Endothelial cell (in vitro differentiated cells): ENCODE measurements at places on chromosomes 5 and 9. TPM values are rescaled to one million over a fixed set of nuclear protein-coding genes. Genes with fewer than 3 reads are reported as not detected.

Gene NTNG2
- total RNA-seq = 0.38 TPM

DNA sequence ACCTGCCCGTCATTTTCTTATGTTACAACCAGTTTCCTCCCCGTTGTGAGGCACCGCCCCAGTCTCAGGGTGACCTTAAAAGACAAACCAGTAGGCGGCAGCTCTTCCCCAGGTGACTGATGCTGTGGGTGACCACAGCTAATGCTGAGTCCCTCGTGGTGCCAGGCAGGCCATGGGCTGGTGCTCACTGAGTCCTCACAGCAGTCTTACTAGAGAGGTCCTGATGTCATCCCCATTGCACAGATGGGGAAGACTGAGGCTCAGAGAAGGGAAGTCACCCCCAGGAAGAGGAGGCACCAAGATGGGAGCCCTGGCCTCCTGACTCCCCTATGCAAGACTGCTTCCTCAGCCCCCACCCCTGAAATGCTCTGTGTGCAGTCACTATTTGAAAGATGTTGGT lies 978 bp downstream of the CFAP157 start:
- DNase-seq = no peak

DNA sequence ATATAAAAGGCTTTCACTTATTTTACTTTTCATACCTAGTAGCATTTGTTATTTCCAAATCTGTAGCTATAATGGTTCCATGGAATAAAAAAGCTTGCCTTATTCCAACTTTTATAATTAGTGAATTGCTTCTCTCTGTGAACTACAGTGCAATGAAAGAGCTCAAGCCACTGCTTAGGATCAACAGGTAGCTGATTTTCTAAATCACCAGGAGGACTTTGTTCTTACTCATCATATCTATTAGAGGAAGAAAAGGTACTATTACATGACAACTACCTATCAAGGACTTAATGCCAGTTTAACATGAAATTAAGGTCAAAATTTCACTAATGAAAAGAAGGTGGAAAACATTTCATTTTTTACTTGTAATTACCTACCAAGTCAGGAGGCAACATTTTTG lies 414.6 kb downstream of the BNC2 start:
- DNase-seq = no peak

Gene TSSK1B
- not detected for total RNA-seq

GRCh38 chr9:131096269-131097125 lies at the start of gene AIF1L:
AIF1L (plus strand) TSS chr9:131096531; CDS start chr9:131096630, 99 bp downstream.
- peak; percentile 65 for DNase-seq

Gene FAM153A
- total RNA-seq = not detected

Gene PHF24
- total RNA-seq = 0.13 TPM

Gene FOXD1
- 0.33 TPM for total RNA-seq

DNA sequence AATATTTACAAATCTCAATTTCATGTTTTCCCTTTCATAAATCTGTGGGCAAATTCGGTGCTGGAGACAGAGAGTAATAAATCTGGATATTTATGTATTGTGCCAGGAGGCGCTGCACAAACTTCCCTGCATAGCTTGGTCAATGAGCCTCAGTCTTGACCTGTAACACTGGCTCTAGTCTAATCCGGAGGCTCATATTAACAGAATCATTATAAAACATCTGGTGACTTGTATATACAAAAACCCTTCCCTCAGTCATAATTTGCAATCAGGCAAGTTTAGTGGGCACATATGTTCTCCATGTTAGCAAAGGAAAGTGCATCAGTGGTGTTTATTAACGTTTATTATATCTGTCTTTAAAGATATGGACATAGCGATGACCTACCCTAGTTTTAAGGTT lies 104.0 kb upstream of the BNC2 start:
- no peak for DNase-seq

DNA sequence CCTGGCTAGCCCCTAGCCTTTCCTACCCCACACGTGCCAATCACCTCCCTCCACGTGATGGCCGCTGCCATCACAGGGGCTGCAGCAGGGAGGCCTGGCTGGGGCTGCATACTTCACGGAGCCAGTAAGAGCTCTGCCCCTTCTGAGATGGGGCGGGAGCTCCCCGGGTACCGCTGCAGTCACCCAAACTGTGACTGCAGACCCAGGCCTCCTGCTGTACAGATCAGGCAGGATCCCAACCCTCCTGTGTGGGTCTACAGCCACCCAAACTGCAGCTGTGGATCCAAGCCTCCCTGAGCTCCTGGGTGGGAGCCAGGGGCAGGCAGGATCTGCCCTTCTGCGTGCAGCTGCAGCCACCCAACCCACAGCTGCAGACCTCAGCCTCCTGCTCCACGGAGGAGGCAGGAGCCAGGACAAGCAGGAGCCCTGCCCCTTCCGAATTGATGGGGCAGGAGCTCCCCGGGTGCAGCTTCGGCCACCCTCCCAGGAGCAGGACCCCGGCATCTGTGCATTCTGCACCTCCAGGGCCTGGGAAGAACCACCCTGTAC lies 3.2 kb upstream of the BTNL9 start:
- no peak for DNase-seq

GRCh38 chr5:45774528-45774927 lies 78.3 kb upstream of the HCN1 start:
- no peak for DNase-seq

- no peak for DNase-seq
Measured at GRCh38 chr5:3601061-3601710, 5.6 kb downstream of the IRX1 start.
